ENCODE measurements at places on chromosomes 5 and 9.

DNA sequence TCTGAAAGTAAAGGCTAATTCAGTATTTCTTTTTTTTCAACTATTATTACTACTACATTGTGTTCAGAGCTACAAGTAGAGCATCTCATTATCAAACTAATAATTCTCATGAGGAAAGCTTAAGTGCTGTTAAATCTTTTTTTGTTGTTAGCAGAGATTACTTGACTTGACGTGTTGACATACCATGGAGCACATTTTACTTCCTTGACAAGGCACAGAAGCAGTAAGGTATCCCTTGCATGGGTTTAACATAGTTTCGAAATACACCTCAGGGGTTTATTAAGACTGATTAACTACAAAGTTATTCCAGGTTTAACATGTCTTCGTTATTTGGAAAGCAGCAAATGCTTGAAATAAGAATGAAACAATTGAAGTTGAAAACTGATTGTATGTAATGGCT is 7.0 kb downstream of the SPDL1 start:
- peaks cover 71% of the 10 kb centered on the region for H3K36me3 ChIP-seq
- ATAC-seq: no peak
- H3K4me1 ChIP-seq: no peaks in the 10 kb centered on the region

DNA sequence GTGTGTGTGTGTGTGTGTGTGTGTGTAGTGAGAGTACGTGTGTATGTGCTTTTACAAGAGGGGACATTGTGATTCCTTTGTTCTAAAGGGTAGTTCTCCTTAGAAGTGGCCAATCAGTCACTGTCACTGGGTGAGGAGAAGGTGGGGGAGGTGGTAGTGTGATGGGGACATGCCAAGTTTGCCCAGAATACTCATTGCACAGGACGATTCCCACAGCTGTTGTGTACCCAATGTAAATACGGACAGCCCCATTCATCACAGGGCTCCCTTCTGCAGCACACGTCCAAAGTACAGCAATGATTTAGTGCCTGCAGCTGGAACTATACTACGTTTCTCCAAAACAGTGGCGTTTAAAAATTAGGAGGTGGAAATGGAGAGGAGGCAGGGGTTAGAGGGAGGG is 287.8 kb downstream of the TLR4 start:
- ATAC-seq: no peak
- H3K4me1 ChIP-seq: no peaks in the 10 kb centered on the region

GRCh38 chr5:102498271-102499034 is at the start of gene SLCO6A1:
Gene SLCO6A1, minus strand, starts transcription at chr5:102499001. Its CDS starts 157 bp downstream, at chr5:102498844.
- no peak within 1 kb of the TSS for H3K4me3 ChIP-seq
- H3K36me3 ChIP-seq: no peaks in the 10 kb centered on the region
- no peaks in the 10 kb centered on the region for H3K4me1 ChIP-seq
- no peak for ATAC-seq

- no peak overlapping the region for H3K4me3 ChIP-seq
- ATAC-seq: no peak
- no peaks in the 10 kb centered on the region for H3K36me3 ChIP-seq
- H3K27ac ChIP-seq: no peak overlapping the region
- H3K4me1 ChIP-seq: no peaks in the 10 kb centered on the region
Observed at GRCh38 chr9:75551861-75552260, 338.6 kb upstream of the PCSK5 start.

- no peaks in the 10 kb centered on the region for H3K36me3 ChIP-seq
- no peaks in the 10 kb centered on the region for H3K4me1 ChIP-seq
- ATAC-seq: no peak
- H3K27ac ChIP-seq: no peak overlapping the region
- no peak overlapping the region for H3K4me3 ChIP-seq
- peaks cover 23% of the 10 kb centered on the region for H3K27me3 ChIP-seq
Observed at GRCh38 chr9:97812247-97812543, 40.8 kb upstream of the FOXE1 start.

DNA sequence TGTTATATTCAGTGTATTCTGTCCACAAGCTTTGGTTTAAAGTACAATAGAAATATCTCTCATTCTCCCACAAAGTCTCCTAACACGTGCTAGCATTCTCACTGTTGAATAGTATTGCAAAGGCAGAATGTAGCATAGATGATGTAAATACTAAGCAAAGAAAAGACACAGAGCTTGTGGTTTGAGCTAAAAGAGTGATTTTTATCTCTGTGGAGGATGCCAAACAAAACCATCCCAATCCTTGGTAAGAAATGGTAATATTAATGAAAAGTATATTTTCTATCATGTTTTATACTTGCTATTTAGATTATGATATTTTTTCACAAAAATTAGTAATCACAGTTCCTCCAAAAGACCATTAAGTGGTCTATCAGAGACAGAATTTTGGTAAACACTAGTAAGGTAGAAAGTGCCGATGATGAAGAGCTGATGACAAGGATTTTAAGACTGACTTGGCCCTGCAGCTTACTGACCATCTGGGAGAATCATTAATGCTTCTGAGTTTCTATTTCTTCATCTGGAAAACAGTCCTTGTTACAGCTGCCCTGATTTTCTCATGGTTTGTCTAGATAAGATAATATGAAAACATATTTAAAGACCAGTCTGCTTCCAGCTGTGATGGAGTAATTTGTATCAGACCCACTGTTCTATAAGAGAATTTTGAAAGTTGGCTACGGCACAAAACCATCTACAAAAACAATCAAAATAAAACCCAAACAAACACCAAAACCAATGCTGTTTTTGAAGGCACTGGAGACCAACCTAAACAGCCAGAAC is 510.2 kb downstream of the SPATA31D1 start:
- H3K4me1 ChIP-seq: no peaks in the 10 kb centered on the region
- ATAC-seq: no peak
- H3K27ac ChIP-seq: no peak overlapping the region
- no peak overlapping the region for H3K4me3 ChIP-seq

DNA sequence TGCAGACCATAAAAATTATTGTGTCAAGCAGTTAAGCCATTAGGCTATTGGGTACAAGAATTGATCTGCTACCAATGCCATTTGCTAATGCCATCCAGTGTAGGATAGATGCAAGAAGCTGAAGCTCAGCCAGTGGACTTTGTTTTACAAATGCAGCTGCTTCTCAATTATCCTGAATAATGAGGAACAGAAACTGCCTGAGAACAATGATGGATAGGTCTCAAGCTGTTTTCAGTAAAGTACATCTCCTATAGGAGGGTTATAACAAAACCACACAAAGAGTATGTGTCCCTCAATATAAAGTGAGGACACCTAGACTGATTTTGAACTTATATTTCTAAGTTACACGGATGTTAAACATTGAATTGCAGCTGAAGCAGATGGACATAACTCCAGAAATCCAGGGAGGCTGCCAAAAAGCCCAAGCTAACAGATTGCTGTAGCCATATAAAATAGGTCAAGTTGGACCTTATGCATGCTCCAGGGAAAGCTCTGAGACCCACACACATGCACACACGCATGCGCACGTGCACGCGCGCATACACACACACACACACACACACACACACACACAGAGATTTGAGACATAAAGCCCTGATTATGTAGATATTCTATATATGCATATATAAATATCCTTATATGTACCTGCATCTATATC is 482.7 kb upstream of the CD180 start:
- peak overlapping the region; percentile 79 for H3K27ac ChIP-seq
- H3K27me3 ChIP-seq: no peaks in the 10 kb centered on the region
- H3K36me3 ChIP-seq: no peaks in the 10 kb centered on the region
- H3K4me1 ChIP-seq: peaks cover 3% of the 10 kb centered on the region
- no peak overlapping the region for H3K4me3 ChIP-seq

DNA sequence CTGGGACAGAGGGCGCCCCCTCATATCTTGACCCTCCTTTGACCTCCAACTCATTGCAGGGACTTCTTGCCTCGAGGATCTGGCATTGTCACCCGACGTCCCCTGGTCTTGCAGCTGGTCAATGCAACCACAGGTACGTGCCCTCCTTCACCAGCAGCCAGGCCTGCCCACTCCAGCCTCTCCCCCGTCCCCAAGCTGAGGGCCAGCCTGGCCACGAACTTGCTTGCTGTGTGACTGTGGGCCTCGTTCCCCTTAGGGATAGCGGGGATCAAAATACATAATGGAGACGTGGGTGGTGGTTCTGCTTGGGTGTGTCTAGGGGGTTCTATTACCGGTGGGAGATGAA is 15.0 kb downstream of the DNM1 start:
- H3K27me3 ChIP-seq: no peaks in the 10 kb centered on the region
- no peaks in the 10 kb centered on the region for H3K36me3 ChIP-seq
- H3K27ac ChIP-seq: peak overlapping the region; percentile 61
- H3K4me3 ChIP-seq: peak overlapping the region; percentile 50
- no peak for ATAC-seq

- H3K27me3 ChIP-seq: no peaks in the 10 kb centered on the region
- no peak for ATAC-seq
- no peak overlapping the region for H3K27ac ChIP-seq
- no peak overlapping the region for H3K4me3 ChIP-seq
- H3K4me1 ChIP-seq: peaks cover 3% of the 10 kb centered on the region
Observed at GRCh38 chr9:82599336-82599949, 463.5 kb downstream of the RASEF start.

DNA sequence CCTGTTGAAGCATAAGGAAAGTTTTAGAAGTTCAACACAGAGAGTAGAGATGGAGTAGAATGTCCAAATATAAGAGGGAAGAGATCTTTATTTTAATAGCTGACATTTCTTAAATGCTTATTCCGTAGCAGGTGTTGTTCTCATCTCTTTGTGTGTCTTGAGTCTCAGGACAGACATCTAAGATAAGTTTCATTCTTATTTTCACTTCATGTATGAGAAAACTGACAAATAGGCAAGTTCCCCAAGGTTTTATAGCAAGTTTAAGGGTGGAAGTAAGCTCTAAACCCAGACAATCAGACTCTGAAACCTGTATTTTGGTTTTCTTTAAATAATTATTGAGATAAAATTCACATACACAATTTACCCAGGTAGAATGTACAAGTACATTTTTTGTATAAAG is 228.4 kb upstream of the PPP1R2B start:
- H3K4me3 ChIP-seq: no peak overlapping the region
- no peak overlapping the region for H3K27ac ChIP-seq
- H3K36me3 ChIP-seq: no peaks in the 10 kb centered on the region
- peaks cover 10% of the 10 kb centered on the region for H3K4me1 ChIP-seq

DNA sequence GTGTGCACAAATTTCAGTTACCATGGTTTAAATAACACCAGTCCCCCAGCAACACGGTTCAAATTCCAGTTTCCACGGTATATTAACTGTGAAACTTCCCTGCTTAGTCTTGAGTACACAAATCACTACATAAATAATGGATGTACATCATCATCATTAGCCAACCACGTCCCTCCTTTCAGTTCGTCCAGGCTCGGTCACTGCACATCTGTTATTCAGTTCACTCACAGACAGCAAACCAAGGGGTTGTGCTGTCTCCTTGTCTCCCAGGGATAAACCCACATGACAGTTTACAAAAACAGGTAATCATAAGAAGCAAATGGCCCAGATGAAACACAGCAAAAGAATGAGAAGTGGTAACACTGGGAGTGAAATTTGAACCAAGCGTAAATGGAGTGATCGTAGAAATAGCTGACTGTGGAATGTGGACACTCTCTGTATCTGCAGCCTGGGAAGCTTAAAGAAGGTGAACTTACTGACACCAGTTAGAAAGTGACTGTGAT is 61.0 kb upstream of the RAD23B start:
- no peak overlapping the region for H3K4me3 ChIP-seq
- peaks cover 11% of the 10 kb centered on the region for H3K4me1 ChIP-seq
- no peak overlapping the region for H3K27ac ChIP-seq
- ATAC-seq: no peak
- no peaks in the 10 kb centered on the region for H3K36me3 ChIP-seq
- no peaks in the 10 kb centered on the region for H3K27me3 ChIP-seq

GRCh38 chr9:111965566-111966019 is 69.0 kb downstream of the UGCG start:
- H3K4me1 ChIP-seq: no peaks in the 10 kb centered on the region
- no peak overlapping the region for H3K27ac ChIP-seq
- H3K27me3 ChIP-seq: no peaks in the 10 kb centered on the region
- H3K4me3 ChIP-seq: no peak overlapping the region
- no peaks in the 10 kb centered on the region for H3K36me3 ChIP-seq

- H3K4me1 ChIP-seq: peaks cover 2% of the 10 kb centered on the region
- no peak overlapping the region for H3K27ac ChIP-seq
- H3K36me3 ChIP-seq: no peaks in the 10 kb centered on the region
- no peaks in the 10 kb centered on the region for H3K27me3 ChIP-seq
- ATAC-seq: no peak
- H3K4me3 ChIP-seq: no peak overlapping the region
Observed at GRCh38 chr9:69151506-69151905, 22.6 kb upstream of the TJP2 start.

GRCh38 chr5:166962461-166962860 is 1329.0 kb upstream of the WWC1 start:
- no peak overlapping the region for H3K27ac ChIP-seq
- no peaks in the 10 kb centered on the region for H3K27me3 ChIP-seq
- no peak overlapping the region for H3K4me3 ChIP-seq
- H3K4me1 ChIP-seq: no peaks in the 10 kb centered on the region
- ATAC-seq: no peak
- H3K36me3 ChIP-seq: no peaks in the 10 kb centered on the region

GRCh38 chr9:121067640-121068039 is 7.1 kb upstream of the CNTRL start:
- peaks cover 15% of the 10 kb centered on the region for H3K36me3 ChIP-seq
- no peaks in the 10 kb centered on the region for H3K27me3 ChIP-seq
- no peak overlapping the region for H3K27ac ChIP-seq
- ATAC-seq: no peak
- H3K4me3 ChIP-seq: no peak overlapping the region
- H3K4me1 ChIP-seq: peaks cover 5% of the 10 kb centered on the region

- H3K27me3 ChIP-seq: no peaks in the 10 kb centered on the region
- no peak for ATAC-seq
- H3K4me3 ChIP-seq: no peak overlapping the region
- H3K4me1 ChIP-seq: no peaks in the 10 kb centered on the region
- H3K27ac ChIP-seq: no peak overlapping the region
- no peaks in the 10 kb centered on the region for H3K36me3 ChIP-seq
Observed at GRCh38 chr5:143559586-143560109, 156.2 kb upstream of the NR3C1 start.

- no peaks in the 10 kb centered on the region for H3K4me1 ChIP-seq
- no peak overlapping the region for H3K27ac ChIP-seq
- H3K36me3 ChIP-seq: no peaks in the 10 kb centered on the region
- H3K27me3 ChIP-seq: no peaks in the 10 kb centered on the region
- no peak for ATAC-seq
Observed at GRCh38 chr5:9395706-9396105, 150.2 kb downstream of the SEMA5A start.

DNA sequence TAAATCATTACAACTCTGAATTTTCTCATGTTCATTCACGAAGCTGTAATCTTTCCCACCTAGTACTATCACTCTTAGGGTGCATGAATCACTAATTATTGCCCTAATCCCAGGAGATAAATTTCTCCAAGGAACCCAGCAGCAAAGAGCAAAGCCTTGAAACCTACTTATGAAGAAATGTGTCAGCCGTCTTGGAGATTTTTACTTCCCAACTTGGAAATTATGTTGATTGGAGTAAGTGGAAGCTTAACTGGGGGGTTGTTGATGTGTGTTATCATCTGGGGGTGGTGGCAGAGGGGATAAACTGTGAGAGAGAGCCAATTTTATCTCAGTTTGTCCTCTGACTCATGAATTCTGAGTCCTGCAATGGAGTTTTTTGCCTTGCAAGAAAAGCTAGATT is 440.5 kb upstream of the WWC1 start:
- no peak for ATAC-seq
- H3K27ac ChIP-seq: no peak overlapping the region
- H3K27me3 ChIP-seq: no peaks in the 10 kb centered on the region
- no peaks in the 10 kb centered on the region for H3K4me1 ChIP-seq
- H3K36me3 ChIP-seq: no peaks in the 10 kb centered on the region
- no peak overlapping the region for H3K4me3 ChIP-seq

GRCh38 chr9:77946296-77946695 is 85.3 kb downstream of the GNAQ start:
- H3K27me3 ChIP-seq: no peaks in the 10 kb centered on the region
- H3K27ac ChIP-seq: peak overlapping the region; percentile 60
- ATAC-seq: no peak
- H3K4me3 ChIP-seq: no peak overlapping the region
